ENCODE measurements at places on chromosomes 2 and 18.
A peak's percentile ranks its signal among the peaks of the same experiment; 100 is the strongest.

GRCh38 chr18:12052866-12053265 is 40.8 kb upstream of the ANKRD62 start:
- DNase-seq: no peak

GRCh38 chr18:55405475-55405874 is 182.5 kb downstream of the TCF4 start:
- DNase-seq: no peak

GRCh38 chr2:162188451-162188850 is 36.4 kb upstream of the GCG start:
- no peak for DNase-seq

GRCh38 chr2:120746144-120746543 is 10.5 kb downstream of the GLI2 start:
- DNase-seq: no peak

DNA sequence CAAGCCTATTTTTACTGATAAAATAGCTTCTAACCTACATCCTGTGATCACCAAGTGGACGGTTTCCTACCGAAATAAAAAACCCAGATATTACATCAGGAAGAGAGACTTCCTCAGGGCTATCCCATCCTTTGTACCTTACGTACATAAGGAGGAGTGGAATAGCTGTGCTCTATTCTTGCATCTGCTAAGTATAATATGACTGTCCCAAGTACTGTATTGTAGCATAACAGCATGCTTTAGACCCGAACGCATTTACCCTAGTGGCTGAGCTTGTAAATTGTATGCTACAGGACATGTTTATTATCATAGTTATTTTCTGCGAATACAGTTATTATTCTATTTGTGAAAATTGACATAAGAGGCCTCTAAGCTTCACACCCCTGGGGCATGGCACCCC is 302.4 kb downstream of the CLIP4 start:
- DNase-seq: no peak

- DNase-seq: no peak
Observed at GRCh38 chr2:28592481-28592880, 96.6 kb downstream of the PLB1 start.

DNA sequence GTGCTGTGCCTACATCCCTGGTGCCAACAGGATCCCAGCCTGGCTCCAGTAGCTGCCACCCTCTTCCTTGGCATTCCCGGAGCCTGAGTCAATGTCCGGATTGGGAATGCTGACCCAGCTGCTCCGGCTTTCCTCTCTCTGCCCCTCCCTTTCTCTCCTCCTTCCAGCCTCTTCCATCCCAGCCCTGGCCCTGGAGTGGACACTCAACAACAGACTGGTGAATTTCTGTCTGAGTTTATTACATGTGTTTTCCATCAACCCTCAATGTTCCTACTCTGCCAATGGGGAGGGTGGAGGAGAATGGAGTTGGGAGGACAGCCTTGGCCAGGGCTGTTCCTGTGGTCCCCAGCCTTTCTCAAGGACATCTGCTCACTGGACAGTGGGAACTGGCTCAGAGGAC is 917 bp upstream of the PRKAG3 start:
- no peak for DNase-seq

DNA sequence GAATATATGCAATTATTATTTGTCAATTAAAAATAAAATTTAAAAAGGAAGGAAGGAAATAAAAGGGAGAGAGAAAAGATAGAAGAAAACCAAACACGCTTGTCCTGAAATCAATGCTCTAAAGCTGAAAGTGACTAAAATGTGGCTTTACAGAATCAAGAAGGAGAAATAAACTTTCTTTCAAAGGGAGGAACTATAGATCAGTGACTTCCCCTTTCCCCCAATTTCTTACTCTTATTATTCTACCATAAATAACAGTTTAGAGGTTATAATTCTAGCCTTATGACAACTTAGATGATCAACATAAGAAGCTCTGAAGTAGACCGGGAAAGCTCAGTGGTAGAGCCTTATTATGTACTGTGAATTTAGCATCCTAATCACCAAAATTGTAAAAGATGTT is 122.5 kb downstream of the ARHGAP15 start:
- no peak for DNase-seq

- no peak for DNase-seq
Observed at GRCh38 chr18:3604498-3605408, 154.8 kb downstream of the TGIF1 start.

DNA sequence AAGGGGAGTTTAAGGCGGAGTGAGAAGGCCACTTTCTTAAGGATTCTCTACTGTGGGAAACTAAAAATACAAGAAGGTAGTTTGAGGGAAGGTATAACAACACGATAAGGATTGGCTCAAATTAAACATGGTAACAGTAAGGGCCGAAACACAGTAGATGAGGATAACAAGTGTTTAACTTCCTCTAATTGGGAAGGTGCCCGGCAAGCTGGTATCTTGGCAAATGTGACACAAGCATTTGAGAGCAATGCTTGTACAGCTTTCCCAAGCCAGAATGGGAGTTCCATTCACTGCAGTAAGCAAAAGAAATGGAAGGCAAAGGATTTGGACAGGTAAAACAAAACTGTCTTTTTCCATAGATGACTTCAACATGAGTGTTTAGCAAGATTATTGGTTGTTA is 19.8 kb downstream of the USP40 start:
- no peak for DNase-seq

DNA sequence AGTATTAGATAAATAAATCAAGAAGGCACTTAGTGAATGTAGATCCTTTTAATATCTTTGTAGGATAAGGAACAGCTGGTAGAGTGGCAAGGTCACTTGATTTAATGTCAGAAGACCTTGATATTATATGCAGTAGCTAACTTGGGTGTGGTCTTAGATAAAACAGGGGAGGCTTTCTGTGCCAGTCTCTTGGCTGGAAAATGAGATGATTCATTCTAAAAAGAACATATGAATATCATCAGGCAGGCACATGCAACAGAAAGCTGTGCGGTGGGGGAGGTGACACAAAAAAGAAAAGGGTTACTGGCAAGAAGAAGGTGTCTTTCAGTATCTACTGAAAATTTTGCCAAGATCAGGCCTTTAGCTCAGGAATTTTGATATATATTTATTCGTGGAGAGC is 931.7 kb upstream of the CELF4 start:
- peak; percentile 2 for DNase-seq

DNA sequence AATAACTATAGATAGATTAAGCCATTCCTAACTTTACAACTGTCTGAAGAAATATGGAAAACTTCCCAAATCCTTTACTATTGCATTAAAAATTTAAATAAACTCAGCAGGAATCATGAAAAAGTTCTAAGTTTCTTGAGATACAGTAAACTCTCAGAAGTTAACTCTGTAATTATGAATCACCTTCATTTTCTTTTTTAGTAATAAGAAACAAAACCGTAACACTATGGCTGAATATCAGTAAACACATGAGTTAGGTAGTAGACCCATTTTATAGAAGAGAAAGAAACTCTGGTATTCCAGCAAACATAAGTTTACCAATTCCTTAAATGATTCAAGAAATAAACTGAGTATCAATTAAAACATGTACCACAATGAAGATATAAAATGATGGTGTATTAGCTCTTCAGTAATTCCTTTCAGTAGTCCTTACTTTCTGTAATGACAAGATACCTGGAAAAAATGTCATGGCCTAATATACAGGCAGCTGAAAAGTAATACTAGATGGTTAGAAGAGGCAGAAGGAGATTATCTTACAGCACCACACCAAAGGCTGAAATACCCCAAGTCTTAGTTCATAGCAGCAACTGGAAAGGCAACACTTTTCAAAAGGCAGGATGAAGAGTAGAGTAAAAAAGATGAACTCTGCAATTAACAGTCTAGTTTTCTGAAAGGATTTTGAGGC is 11.5 kb downstream of the TRIP12 start:
- no peak for DNase-seq

GRCh38 chr2:221377597-221377996 is 194.5 kb downstream of the EPHA4 start:
- DNase-seq: no peak

- DNase-seq: no peak
Observed at GRCh38 chr2:221283896-221284545, 288.1 kb downstream of the EPHA4 start.

- no peak for DNase-seq
Observed at GRCh38 chr18:21452276-21452780, 148.2 kb downstream of the ESCO1 start.

DNA sequence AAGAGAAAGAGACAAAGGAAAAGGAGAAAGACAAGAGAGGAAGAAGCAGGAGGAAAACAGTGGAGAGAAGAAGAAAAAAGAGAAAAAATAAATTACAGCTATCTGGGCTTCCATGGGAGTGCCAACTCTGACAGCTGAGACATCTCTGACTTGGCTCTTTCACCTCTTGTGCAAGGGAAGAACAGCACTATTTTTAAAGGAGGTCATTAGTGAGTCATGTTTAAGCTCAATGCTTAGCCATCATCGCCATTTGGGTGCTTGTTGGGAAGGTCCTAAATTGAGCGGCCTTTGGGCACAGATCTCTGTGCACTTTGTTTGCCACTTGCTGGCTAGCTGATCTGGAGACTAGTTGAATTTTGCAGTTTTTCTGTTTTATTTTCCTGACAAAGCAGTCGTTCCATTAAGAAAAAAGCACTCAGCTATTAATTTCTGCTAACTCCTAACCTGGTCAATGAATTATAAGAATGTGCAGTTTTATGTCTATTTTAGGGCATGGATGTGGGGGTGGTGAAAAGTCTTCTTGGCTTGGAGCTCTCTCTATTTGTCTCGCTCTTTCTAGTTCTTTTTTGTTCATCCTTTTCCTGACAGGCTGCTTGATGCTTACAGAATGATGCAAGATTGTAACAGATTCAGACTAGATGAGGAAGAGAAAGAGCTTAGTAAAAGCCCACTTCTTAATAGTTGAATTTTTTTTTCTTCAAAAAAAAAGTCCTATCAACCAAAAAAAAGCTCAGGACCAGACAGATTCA is 231.5 kb downstream of the SLC8A1 start:
- no peak for DNase-seq

- no peak for DNase-seq
Observed at GRCh38 chr18:13606604-13607254, 119.6 kb downstream of the FAM210A start.

DNA sequence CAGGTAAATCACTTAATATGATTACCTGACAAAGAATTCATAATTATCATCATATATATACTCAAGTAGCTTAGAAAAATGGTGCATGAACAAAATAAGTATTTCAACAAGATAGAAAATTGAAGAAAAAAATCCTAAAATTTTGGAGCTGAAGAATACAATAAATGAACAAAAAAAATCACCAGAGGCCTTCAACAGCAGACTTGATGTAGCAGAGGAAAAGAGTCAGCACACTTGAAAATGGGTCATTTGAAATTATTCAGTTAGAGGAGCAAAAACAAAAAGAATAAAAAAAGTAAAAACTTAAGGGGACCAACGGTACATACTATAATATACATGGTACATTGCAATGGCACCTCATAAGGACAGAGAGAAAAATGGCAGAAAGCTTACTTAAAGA is 40.2 kb upstream of the CD226 start:
- DNase-seq: no peak

DNA sequence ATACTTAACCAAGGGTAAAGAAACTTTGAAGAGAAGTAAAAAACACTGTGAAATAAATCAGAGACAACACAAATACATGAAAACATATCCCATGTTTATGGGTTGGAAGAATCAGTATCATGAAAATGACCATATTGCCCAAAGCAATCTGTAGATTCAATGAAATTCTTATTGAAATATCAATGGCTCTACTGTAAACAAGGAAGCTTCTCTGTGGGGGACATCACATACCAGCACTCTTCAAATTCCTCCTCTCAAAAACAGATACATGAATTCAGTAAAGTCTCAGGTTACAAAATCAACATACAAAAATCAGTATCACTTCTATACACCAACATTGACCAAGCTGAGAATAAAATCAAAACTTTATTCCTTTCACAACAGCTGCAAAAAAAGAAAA is 63.5 kb upstream of the CNTNAP5 start:
- DNase-seq: peak; percentile 14

DNA sequence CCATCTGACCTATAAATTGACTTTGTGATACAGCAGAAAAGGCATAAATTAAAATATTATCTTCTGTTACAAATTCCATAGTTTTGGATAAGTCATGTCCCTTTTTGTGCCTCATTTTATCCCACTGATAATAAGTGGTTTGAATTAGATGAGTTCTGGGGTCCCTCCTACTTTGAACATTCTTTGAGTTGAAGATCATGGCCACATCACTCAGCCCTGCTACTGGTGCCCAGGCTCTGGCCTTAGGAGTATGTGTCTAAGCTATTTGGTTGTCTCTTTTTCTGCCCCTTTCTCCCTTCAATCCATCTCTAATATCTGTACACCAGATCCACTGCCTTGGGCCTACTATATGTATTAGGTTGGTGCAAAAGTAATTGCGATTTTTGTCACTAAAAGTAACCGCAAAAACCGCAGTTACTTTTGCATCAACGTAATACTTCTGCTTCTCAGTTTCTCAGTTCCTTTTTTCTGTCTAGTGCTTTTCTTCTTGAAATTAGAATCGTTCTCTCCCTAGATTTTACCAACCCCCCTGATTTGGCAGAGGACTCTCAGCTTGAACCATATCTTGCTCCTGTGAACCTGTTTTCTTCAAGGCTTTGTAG is 362.5 kb upstream of the TNP1 start:
- DNase-seq: no peak

GRCh38 chr2:44462934-44463849 is 101.4 kb downstream of the CAMKMT start:
- DNase-seq: no peak

DNA sequence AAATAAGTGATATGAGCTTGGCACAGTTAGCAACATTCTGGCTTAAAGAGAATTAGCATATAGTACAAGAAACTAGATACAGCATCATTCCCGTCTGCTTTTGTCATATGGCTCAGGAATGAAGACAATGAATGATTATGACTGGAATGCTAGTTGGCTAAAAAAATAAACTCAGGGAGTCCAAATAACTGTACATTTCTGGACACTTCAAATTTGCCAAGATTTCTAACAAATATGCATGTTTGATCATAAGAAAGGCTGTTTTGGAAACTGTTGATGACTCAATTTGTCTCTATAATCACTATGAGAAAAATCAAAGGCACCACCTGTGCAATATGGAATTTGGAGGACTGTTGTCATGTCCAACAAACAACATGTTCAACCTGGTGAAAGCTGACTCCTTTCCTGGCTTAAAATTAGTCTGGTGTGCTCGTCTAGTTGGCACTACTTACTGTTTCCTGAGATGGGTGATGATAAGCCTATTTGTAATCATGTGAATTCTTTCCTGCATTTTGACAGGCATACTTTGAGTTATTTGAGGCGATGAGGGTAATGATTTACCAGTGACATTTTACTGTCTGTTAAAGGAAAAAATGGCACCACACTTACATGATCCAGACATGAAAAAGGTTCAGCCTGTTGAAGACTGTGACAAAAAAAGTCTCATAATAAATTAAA is 133.9 kb upstream of the CDH20 start:
- DNase-seq: no peak

GRCh38 chr2:102286041-102286440 is 25.3 kb upstream of the IL1RL1 start:
- peak; percentile 14 for DNase-seq

DNA sequence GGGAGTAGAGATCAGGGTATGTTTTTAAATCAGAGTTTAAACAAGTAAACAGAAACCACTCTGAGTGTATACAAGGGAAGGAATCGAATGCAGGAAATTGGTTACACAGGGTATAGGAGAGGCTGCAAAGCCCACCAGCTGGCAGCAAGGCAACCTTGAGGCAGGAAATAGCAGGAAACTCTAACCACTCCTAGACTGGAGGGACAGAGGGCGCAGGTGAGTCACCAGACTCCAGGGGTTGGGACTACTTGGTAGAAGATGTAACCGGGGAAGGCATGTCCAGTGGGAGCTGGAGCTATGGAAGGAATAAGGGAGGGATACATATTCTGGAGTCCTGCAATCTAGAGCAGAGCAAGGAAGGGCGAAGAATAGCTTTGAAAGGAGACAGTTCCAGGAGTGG is 152.3 kb downstream of the MEIS1 start:
- DNase-seq: peak; percentile 15

Measured in COLO829 (cell line).